Lung (tissue), 17 donors: ENCODE measurements at places on chromosomes 11 and 22. TPM values are rescaled to one million over a fixed set of nuclear protein-coding genes. Genes with fewer than 3 reads are reported as not detected.

Gene IGSF9B
- total RNA-seq, result 4.9 TPM

Gene MMP27
- total RNA-seq, result not detected

Gene GLYATL1
- 0.31 TPM for total RNA-seq

Gene OR9G4
- not detected for total RNA-seq

Gene PGA4
- 1.8 TPM for total RNA-seq

Gene POGLUT3
- total RNA-seq, result 31.8 TPM
